ENCODE measurements at places on chromosomes 7 and 10.

GRCh38 chr10:71748671-71749191 lies 24.6 kb downstream of the VSIR start:
- no peak for DNase-seq

GRCh38 chr7:139574618-139575337 lies 51.3 kb downstream of the CLEC2L start:
- no peak for DNase-seq

DNA sequence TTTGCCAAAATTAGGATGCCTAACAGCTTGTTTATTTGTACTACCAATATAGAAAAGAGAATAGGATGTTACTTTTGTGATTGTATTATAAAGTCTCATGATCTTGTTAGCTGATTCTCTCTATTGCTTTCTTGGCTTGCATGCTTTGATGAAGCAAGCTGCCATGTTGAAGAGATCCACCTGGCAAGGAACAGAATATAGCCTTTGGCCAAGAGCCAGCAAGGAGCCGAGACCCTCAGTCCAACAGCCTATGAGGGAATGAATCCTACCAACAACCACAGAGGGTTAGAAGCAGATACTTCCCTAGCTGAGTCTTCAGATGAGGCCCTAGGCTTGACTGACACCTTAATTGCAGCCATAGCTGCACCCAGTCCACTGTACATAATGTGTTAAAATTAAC lies 41.2 kb downstream of the NEUROD6 start:
- DNase-seq: no peak

GRCh38 chr7:20116869-20117268 lies 100.3 kb downstream of the MACC1 start:
- DNase-seq: no peak

GRCh38 chr7:50266635-50267386 lies 37.7 kb upstream of the IKZF1 start:
- no peak for DNase-seq

- DNase-seq: peak; percentile 34
Measured at GRCh38 chr7:147047696-147048095, 931.1 kb downstream of the CNTNAP2 start.

- DNase-seq: no peak
Measured at GRCh38 chr7:143359771-143360353, 2.7 kb downstream of the FAM131B start.

- DNase-seq: no peak
Measured at GRCh38 chr7:156999958-157000726, 10.3 kb downstream of the MNX1 start.

DNA sequence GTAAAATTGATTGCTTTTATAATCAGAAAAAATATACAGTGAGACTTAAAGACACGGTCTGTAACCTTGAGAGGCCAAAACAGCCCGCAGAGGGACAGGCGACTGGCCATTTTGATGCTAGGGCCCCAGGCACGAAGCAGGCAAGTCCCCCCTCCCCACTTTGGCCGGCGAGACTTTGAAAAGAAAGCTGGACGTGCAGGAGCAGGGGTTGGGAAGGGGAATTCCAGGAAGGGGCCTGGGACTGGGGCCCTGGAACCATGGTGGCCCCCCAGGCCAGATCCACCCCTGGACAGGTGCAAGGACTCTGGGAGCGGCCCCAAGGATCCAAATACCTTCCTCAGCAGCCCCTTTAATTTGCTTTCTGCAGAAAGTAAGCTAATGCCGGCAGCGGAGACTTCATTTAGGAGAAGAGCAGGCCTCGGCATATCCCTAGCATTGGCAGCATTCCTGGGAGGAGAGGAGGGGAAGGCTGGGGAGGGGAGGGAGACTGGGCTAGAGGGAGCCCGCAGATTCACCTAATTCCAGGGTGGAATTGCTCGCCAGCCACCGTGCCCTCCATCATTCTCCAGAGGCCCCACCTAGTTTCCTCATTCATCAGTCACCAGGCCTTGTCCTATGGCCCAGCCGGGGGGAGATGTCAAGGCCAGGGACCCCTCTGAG lies 24.9 kb upstream of the TNRC18 start:
- no peak for DNase-seq

GRCh38 chr7:94251-94801 lies 98.0 kb upstream of the FAM20C start:
- no peak for DNase-seq

- no peak for DNase-seq
Measured at GRCh38 chr7:131255242-131255641, 72.4 kb upstream of the MKLN1 start.

DNA sequence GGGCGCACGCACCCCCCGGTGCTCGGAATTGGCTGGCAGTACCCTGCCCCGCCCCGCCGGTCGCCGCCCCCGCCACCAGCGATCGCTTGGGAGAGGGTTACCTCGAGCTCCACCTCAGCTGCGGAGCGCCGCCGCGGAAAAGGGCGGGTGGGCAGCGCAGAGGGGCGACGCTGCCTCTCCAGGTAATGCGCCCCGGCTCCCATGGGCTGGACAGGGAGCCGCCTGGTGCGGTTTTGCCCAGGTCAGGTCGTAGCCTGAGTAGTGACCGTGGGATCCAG lies 1.3 kb downstream of the PFKFB3 start:
- no peak for DNase-seq

- no peak for DNase-seq
Measured at GRCh38 chr7:4103352-4104091, 578.6 kb upstream of the FOXK1 start.

- DNase-seq: peak; percentile 17
Measured at GRCh38 chr7:67788669-67789068, 792.0 kb downstream of the TYW1 start.

DNA sequence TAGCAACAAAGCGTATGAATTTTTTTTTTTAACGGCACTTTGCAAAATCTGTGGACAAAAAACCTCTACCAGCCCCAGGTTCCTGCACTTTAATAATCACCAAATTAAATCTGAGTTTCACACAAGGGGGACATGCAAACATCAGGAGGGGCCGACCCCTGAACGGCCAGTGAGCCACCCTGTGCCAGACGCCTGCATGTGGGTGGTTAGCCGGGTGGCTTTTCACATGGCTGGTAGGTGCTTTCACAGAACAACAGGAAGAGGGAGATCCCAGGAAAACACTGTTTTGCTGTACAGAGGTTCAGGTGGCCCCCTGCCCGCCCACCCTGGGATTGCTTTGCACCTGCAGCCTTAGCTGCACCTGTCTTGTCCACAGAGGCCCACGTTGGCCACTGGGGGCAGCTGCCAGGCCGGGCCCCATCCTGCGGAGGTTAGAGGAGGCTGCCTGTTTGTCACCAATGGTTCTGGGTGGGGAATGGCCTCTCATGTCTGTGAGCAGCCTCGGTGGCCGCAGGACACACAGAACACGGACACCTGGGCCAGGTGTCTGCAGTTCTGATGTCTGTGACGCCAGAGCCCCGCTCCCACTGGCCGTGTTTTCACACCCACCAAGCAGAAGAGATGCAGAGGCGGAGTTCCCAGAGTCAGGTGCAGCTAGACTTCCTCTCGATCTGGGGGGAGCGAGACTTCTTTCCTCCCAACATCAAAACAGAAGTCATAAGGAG lies 107.7 kb downstream of the FAM53B start:
- no peak for DNase-seq

DNA sequence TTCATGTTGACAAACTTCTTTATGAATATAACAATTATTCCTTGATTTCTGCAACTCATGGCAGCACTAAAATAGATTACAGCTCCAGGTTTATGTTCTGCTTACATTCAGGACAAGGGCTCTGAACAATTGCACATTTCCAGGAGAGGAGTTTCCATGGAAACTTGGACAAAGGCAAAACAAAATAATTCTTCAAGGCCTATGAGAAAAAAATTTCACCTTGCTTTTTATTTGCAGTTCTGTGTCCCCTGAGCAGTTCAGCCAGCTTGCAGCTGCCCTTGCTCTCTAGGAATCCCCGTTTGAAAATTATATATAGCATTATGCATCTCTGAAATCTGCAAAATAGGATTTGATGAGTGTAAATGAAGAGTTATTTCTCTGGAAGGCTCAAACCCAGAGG lies 71.7 kb downstream of the ARL4A start:
- DNase-seq: no peak

DNA sequence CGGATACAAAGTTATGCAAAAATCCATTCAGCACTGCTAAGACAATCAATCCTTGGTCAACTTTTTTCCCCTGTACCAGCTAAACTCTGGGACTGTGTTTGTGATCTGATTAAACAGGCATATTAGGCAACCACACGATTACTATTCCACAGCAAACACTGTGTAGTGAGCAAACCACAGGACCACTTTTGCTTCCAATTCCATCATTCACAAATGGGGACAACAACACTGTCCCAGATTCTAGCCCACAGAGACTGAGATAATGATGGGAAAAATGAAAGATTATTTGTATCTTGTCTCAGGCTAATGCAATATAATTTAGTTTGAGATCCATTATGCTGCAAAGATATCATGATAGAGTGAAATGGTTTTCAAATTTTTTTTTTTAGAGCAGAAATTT lies 163.7 kb upstream of the AOAH start:
- DNase-seq: no peak

GRCh38 chr10:95289003-95289920 lies 1.5 kb downstream of the PDLIM1 start:
- DNase-seq: no peak

DNA sequence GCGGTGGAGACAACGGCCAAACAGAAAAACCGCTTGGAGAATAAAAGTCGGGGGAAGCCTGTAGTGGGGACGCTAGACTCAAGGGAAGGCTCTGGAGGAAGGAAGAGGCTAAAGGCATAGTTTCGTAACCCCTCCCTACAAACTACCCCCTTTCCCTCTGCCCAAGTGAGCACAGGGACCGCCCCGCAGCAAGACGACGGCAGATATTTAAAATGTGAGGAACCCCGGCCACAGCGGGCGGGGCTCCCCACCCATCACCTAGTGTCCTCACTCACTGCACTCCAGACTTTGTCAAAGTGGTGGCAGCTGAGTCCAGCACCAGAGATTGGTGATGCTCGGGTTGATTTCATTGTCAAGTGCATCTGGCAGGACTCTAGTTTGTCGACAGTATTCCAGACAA lies 69.1 kb downstream of the PRKAG2 start:
- no peak for DNase-seq

GRCh38 chr7:90455163-90456030 lies 14.0 kb upstream of the PTTG1IP2 start:
- DNase-seq: peak; percentile 38

- no peak for DNase-seq
Measured at GRCh38 chr10:110171032-110171431, 36.4 kb upstream of the MXI1 start.

DNA sequence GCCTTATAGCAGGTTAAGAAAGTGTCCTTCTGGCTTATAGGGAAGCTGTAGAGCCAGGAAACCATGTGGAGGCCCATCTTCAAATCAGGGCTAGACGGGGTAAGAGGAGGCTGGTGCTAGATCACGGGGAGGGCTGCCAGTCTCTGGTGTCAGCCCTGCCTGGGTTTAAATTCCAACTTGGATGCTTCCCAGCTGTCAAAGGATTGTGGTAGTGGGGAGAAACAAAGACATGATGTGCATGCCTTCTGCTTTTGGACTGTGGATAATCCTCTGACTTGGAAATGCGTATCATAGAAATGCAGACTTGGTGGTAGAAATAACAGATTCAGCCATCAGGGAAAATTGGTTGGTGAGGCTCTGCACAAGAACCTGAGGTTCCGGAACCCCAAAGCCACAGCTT lies 325.6 kb downstream of the PHTF2 start:
- DNase-seq: no peak

- DNase-seq: no peak
Measured at GRCh38 chr7:100711369-100711768, 5.4 kb downstream of the POP7 start.

GRCh38 chr7:76236224-76236623 lies 34.5 kb downstream of the SRRM3 start:
- DNase-seq: no peak

- DNase-seq: no peak
Measured at GRCh38 chr7:77525231-77525630, 11.9 kb upstream of the PTPN12 start.

- DNase-seq: no peak
Measured at GRCh38 chr10:87860816-87861403, 2.4 kb downstream of the KLLN start.

DNA sequence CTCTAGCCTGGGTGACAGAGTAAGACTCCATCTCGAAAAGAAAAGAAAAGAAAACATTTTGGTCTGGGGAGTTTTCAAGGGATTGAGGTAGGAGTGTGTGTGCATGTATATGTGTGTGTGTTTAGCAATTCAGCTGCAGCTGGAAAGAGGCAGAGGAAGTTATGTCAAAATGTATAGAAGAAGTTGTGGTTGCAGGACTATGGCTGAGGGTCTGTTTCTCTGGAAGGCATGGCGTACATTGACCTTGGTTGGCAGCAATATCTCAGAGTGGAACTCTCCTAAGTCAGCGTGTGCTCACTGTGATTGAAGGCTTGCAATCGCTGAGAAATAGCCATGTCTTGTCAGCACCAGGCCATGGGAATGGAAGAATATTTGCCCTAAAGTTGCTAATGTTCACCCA lies 28.6 kb upstream of the RHBDD2 start:
- DNase-seq: no peak

DNA sequence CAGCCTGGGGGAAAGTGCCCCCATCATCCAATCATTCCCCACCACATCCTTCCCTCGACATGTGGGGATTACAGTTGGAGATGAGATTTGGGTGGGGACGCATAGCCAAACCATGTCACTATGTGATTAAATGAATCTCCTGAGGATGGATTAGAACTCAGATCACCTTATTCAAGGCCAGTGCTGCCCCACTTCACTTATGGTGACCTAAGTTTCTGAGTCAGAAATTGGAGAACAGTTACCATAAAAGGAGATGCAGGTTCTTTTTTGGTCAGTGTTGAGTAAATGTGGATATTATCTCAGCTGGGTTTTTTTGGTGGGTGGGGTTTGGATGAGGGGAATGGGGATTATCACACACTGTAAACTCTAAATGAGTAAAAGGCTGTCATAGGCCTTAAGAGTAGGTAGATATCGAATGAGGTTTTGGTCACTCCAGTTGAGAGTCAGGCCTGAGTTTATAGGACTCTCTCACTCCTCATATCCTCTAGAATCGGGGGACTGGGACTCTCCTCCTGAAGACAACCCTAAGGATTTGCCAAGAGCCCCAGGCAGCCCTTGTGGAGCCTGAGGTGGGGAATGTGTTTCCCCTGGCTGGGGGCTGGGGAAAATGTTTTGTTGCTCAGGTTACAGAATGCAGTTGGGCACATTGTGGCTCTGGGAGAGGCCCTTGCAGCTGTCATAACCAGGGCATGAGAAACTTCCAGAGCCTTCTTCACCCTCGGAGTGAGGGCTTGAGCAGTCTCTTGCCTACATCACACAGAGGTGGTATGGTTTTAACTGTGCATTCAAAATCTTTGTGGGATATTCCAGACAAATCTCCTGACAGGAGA lies 213.0 kb downstream of the BAMBI start:
- DNase-seq: no peak

- peak; percentile 5 for DNase-seq
Measured at GRCh38 chr7:108972004-108972403, 402.3 kb downstream of the DNAJB9 start.
